Bronchial epithelial cell (primary cell): ENCODE measurements at places on chromosomes 2 and 18. TPM values are rescaled to one million over a fixed set of nuclear protein-coding genes. Genes with fewer than 3 reads are reported as not detected.

Gene ACMSD
- total RNA-seq, result not detected in 2 replicates

Gene G6PC2
- not detected in 2 replicates for total RNA-seq

Gene MATN3
- 0.26 and 1.0 TPM in 2 replicates for total RNA-seq

Gene TMEM198
- total RNA-seq, result under 0.01 and 0.13 TPM in 2 replicates
